ENCODE measurements at places on chromosomes 2 and 18.

DNA sequence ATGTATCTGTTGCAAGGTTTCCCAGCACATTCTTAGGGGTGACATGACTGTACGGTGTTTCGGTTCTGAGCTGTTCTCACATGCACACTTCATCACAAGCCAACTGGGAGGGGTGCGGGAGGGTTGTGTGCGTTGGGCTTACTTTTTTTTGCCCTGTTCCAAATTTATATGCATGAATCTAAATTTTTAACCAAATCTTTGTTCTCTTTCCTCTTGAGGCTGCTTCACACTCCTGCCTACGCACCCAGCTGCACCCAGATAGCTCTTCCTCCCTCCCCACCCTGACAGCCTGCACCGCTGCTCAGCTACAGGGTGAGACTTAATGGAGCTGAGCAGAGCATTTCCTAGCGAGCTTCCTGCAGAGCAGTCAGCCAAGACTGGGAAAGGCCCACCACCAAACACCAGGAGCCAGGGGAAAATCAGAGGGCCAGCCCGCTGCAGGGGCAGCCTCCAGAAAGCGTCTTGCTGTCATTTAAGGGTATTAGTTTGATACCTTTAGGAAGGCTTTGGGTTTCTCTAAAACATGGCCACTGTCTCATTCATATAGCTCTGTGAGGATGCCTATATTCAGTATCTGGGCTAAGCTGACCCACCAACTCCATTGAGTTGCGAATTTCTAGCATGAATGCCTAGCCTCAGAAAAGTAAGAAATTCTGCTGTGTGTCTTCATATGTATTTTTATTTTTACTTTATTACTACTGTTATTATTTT, 84.5 kb downstream of the POU3F3 start:
- no peak for DNase-seq

DNA sequence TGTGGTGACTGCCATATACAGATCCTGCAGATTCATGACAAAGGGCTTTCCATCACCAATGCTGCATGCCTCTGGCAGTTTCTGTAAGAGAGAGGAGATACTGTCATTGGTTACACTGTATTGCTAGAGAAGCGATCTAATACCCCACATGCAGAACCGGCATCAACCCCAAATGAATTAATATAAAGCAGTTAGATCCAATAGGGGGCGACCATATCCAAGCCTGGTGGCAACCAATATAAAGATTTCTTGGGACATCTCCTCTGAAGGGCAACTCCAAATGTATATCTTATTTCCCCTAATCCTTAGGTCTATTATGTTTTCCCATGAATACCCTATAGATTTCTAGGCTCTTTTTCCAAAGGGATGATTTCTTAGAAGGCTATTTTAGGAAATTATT, 17.4 kb upstream of the IHH start:
- DNase-seq, result no peak

GRCh38 chr18:10290638-10291235, 163.7 kb upstream of the APCDD1 start:
- DNase-seq, result no peak

- DNase-seq, result peak; percentile 93
These were observed 125.6 kb downstream of the PLB1 start for GRCh38 chr2:28621172-28622100.

GRCh38 chr2:237199082-237199481, 113.4 kb downstream of the COPS8 start:
- DNase-seq, result no peak

DNA sequence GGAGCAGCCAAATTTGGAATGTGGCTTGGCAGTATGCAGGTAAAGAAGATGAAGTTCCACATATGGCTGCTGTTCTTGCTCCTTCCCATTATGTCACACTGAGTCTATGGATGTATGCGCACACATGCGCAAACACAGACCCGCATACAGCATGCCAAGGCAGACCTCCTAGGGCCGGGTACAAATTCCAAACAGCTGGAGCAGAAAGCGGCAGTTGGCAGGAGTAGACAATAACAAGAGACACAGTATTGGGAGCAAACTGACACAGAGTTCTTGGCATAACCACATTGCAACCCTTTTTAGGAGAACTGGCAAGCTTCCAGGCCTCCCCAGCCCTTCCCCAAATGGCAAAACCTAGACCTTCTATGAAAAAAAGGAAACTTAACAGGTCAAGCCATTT, 268.9 kb downstream of the SP3 start:
- no peak for DNase-seq

- peak; percentile 19 for DNase-seq
These were observed 18.5 kb upstream of the IGFBP5 start for GRCh38 chr2:216713691-216714336.

- DNase-seq, result no peak
These were observed 84.7 kb upstream of the TMEM200C start for GRCh38 chr18:5979971-5980457.

DNA sequence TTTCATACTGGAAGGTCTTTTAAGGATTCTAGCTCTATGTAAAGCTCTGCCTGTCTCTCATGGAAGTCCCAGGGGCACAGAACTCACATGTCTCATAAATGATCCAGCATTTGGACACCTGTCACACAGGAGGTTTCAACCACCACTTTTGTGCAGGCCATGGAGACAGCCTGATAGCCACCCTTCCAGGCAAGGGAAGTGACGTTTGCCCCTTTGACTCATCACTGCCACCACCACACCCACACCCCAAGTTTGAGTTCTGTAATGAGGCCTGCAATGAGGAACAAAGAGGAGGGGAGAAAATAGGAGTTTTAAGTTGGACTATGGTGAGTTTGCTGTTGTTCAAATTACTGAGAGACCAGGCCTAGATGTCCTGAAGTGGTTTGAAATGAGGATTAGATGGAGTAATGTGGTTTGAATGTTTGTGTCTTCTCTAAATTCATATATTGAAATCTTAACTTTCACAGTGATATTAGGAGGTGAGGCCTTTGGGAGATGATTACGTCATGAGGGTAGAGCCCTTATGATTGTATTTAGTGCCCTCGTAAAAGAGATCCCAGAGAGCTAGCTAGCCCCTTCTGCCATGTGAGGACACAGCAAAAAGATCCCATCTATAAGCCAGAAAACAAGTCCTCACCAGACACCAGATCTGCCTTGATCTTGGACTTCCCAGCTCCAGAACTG, 175.3 kb upstream of the EPHA4 start:
- no peak for DNase-seq

- no peak for DNase-seq
These were observed 86.9 kb downstream of the ACVR1 start for GRCh38 chr2:157789256-157789655.

DNA sequence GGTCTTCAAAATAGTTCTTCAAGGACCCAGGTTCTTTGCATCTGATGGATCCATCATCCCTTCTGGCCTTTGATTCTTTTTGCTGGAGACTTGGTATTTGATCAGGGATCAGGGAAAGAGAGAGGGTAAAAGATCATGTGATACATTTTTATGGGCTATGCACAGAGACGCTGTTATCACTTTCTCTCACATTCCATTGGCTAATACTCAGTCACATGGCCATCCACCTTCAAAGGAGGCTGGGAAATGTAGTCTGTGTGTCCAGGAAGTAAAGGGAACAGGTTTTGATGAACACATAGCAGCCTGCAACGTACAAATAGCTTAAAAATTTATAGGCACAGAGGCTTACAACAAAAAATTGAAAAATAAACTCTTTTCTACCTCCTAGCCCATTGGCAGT, 629.6 kb upstream of the FANCL start:
- no peak for DNase-seq

DNA sequence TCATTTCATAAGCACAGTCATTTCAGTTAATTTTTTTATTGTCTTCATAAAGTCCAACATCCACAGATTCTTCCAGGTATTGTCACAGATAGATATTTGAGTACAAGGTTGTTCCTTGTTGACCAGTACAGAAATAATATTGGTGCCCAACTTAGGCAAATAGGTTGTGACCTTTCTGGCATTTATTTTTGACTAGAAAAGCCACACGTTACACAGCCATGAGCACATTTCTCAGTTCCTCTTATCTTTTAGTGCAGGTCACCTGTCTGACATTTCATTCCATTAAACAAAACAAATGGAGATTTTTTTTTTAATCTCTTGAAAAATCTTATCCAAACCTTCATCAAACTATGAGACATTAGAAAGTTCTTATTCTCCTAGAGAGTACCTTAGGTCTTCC, 428.8 kb downstream of the ZNF521 start:
- no peak for DNase-seq

DNA sequence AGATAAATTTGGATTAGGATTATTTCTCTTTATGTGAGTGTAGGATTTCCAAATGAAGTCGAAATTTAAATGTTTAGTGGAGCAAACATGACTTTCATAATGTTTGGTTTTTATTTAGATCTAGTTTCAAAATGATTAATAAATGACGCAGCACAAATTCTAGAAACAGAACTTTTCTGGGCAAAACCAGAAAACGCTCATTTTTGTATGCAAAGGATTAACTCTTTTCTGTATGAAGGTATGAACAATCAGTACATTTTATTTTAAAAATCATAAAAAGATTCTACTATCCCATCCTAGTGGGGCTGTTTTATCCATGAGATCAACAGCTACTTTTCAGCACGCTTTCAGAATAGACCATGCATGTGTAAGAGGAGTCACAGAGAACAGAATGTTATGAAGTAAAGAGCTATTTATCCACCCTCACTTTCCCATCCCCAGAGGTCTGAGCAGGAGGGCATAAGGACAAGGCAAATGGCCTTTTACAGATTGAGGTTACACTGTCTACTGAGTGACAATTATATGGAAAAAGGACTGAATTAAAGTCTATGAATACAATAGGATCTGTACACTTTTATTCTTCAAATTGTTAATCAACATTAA, 270.8 kb downstream of the ZEB2 start:
- no peak for DNase-seq

- no peak for DNase-seq
These were observed 252.1 kb downstream of the LDLRAD4 start for GRCh38 chr18:13470516-13471197.

DNA sequence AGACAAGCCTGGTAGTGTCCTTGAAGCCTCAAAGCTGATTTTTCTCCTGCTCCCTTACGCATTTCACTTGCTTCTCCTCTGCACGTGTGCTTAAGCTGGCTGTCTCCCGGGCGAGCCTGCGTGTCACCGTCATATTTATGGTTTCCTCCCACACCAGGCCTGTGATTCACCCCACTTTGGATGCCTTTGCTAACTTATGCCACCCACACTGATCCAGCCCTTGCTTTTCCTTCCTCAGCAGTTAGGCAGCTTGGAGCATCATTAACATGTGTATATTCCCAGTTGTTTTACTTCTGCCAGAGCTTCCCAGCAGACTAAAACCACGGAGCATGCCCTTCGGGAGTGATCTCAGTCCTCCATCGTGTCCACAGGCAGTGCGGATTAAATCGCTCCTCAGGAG, 2.2 kb downstream of the ST3GAL5 start:
- peak; percentile 59 for DNase-seq

GRCh38 chr18:28036488-28036887, 140.4 kb downstream of the CDH2 start:
- no peak for DNase-seq

GRCh38 chr2:94990956-94991355, 34.6 kb upstream of the MAL start:
- no peak for DNase-seq

DNA sequence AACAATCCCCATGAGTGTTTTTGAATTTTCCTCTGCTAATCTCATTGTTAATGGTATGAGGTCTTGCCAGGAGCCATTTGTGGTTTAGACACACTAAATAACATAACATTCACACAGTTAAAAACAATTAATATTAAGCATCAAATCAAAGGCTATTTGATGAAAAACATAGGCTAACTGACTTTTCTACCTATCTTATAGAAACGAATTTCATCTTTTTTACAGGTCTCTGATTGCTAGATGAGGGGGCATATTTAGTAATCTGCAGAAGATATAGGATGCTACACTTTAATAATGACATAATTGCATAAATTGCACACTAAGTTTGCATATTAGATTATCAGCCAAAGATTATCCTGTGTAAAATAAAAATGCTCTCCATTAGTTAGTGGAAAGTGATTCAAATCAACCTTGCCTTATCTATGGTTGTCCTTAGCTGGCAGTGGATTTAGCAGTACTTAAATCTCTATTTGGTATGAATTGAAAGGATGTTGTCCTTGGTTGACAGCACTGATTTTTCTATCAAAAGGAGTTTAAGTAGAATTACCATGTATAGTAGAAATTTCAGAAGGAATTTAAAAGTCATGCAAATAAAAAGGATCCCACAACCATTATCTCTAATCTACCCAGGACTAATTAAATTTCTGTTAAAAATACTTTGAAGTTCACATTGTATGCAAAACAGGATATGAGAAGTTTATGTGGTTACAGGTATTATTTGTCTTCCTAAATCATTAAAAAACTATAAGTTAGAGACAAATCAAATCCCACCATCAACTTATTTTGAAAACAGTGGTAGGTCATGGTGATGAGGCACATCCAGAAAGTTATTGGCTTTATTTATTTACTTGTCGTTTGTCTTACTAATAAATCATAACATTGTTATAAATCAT, 50.6 kb upstream of the SPAG16 start:
- no peak for DNase-seq

DNA sequence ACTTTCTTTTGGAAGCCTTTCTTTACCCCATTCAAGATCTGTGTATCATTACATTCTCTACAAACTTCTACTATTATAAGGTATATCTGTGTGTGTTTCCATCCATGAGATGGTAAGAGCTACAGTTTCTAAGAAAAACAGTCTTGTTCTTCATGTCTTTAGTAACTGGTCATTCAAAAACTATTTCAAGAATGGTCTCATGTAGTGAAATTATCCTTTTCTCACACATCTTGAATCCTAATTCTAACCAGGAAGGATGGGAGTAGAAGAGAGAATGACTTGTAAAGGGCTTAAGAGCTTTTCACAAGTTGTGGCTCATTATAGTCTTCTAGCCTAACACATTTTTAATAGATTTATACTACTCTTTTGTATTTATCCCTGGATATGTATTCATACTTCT, 47.3 kb downstream of the ROCK1 start:
- DNase-seq, result no peak

GRCh38 chr2:213231966-213232365, 52.3 kb upstream of the SPAG16 start:
- no peak for DNase-seq

DNA sequence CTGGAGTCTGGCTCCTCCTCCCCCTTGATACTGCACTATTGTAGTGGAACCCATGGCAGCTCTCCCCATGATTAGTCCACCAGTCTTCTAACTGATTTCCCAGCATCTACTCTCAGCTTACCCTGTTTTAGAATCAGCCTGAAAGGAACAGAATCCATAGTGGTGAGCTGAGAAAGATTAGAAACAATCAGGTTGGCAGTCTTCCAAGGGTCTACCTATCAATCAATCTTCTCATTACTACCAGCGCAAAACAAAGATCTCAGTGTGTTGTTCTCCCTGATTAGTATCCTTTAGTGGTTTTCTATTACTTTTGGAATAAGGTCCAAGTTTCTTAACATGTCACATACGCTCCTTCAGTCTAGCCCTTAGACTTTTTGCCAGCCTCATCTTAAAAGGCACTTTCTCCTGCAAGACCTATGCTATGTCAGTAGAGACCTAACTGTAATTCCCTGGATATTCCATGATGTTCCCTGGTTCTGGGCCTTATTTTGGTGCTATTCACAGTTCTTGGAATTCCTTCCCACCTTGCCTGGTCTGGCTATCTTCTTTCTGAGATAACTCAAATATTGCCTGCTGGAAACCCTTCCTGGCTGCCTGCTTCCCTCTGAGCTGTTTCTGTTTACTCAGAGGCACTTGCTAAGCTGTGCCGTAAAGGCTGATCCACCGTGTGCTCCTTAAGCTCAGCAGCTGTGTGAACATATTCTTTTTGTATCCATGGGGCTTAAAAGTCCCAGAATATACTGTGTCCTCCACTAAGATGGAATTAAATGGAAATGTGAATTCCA, 32.6 kb downstream of the LAMA3 start:
- no peak for DNase-seq
